ENCODE measurements at places on chromosomes 6 and 20.
A peak's percentile ranks its signal among the peaks of the same experiment; 100 is the strongest.

DNA sequence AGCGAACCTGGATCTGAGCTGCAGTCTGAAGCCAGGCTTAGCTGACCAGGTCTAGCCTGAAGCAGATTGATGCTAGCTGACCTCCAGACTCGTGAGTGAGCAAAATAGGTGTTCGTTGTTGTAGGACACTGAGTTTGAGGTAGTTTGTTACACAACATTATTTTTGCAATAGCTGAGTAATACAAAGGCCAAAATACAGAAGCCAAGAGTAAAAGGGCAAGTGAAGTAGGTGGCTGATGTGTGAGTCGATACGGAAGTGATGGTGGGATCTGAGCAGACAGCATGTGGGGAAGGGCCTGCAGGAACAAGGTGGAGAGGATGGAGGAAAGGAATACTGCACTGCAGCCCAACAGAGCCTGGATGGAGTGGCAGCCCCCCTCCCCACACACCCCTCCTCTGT, 8.5 kb upstream of the SPATS1 start:
- peak; percentile 78 for DNase-seq

- DNase-seq = peak; percentile 78
Observed at GRCh38 chr6:16305246-16305725, 66.9 kb downstream of the GMPR start.

DNA sequence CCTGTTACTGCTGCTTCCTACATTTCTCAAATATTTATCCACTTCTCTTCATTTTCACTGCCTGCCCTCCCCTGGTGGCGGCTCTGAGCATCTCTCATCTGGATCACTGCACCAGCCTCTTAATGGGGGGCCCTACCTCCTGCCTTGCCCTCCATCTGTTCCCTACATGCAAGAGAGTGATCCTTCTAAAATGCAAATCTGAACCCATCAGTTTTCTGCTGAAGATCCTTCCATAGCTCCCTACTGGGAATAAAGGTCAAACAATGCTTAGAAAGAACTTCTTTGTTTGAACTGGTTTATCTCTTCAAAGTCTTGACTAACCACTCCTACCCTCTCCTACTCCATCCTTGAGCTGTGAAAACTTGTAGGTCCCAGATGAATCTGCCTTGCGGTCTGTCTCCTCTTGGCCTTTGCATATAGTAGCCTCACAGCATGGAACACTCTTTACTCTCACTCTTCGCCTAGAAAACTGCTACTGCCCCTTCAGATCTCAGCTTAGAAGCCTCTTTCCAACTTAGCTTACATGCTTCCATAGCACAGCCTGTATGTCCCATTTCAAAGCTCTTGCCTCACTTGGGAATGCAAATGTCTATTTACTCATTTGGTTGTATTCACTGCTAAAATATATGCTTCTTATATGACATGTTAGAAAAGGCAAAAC, 119.3 kb downstream of the QRSL1 start:
- no peak for DNase-seq

DNA sequence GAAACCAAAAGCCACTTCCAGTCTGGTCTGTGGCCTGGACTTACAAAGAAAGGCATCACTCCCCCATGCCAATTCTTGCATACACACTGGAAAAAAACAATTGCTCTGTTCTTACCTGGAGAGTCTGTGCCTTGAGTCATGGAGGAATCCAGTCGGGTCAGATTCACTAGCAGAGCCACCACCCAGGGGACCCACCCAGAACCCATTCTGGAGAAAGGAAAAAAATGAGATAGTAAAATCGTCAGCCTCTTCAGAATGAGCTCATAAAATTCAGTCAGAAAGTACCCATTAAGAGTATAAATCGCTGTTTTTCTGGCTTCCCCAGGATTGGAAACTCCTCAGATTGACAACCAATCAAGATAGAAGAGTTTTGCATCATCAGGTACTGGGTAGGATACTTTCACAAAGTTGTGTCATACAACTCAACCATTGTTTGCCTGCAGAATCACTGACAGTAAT, at the start of gene HLA-DOB:
TSS of gene HLA-DOB (minus strand) at position 257 of the 459 bp plus-strand sequence. CDS start at position 206, 51 bp downstream.
- peak; percentile 39 for DNase-seq

DNA sequence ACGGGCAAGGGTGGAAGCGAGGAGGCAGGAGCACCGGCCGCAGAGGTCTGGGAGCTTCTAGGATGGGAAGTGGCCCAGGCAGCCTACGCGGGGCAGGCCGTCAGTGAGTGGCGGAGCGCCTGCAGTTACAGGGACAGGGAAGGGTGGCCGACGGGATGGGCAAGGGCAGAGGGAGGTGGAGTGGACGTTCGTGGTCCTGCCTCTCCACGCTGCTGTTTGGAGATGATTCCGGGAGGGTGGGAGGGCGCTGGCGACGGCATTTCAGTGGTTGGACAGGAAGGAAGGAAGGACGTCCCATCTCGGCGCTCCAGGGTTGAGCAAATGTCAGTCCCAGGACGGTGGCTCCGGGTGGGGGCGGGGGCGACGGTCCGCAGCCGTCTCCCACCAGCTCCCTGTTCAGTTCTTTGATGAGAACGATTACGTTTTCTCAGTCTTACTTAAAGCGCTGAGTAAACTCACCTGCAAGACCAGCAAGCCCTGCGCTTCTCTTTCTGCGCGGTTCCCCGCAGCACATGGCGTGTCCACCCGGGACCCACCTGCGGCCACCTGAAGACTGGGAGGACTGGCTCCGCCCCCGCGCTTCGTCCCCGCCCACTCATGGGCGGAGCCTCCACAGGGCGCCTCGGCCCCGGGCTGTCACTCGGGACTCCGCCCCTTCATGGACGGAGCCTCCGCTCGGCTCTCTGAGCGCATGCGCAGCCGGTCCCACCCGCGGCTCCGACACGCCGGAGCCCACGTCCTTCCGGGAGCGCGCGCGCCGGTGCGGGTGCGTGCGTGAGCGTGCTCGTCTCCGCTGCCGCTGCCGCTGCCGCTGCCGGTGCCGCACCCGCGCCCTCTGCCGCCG, at the start of gene DNAJC5:
TSS of gene DNAJC5 (plus strand) at position 769 of the 844 bp plus-strand sequence. CDS start 33,220 bp downstream, outside the sequence.
- peak; percentile 98 for DNase-seq

GRCh38 chr6:1070085-1070521, 241.8 kb upstream of the FOXQ1 start:
- DNase-seq = no peak

DNA sequence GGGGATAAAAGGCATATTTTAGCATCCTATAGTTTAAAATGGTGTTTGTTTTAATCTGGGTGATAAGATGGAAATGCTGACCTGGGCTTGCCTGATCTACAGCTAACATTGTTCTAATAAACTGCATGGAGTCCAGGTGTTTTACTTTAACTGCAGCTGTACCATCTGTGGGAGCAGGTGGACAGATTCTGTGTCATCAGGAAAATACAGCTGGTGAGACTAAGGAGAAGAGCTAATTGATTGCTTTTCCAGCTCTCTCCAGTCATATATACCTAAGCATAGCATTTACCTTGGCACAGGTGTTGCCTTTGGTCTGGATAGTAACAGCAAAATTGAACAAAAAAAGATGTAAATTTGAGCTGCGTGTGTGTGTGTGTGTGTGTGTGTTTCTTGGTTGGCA, 31.6 kb downstream of the CBFA2T2 start:
- no peak for DNase-seq

DNA sequence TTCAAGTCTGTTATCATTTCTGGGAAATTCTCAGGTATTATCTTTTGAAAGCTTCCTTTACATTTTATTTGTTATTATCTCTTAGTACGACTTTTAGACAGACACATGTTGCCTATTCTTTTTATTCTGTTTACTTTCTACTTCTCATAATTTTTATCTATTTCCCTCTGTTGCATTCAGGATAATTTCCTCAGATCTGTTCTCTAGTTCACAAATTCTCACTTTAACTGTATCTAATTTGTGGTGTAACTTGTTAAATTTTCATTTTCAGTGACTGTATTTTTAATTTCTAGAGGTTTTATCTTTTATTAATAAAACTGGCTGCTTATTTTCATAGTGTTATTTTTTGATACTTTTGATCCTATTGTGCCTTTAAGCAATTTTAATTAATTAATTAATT, 16.0 kb downstream of the ATRN start:
- no peak for DNase-seq

DNA sequence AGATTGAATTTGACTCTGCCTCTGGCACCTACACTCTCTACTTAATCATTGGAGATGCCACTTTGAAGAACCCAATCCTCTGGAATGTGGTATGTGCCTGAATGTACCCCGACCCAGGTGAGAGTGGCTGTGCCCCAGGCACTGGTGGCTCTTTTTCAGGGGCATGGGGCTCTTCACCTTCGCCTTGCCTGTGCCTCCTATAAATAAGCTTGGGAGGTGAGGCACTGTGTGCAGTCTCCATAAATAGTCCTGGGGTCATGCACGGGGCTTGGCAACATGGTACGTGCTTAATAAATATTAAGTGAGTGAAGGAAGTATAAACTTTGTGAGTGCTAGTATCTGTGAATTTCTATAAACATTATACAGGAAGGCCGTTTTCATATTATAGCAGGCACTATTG, 33.0 kb downstream of the GHRH start:
- no peak for DNase-seq

GRCh38 chr6:108127056-108127455, 38.8 kb upstream of the NR2E1 start:
- DNase-seq = no peak

DNA sequence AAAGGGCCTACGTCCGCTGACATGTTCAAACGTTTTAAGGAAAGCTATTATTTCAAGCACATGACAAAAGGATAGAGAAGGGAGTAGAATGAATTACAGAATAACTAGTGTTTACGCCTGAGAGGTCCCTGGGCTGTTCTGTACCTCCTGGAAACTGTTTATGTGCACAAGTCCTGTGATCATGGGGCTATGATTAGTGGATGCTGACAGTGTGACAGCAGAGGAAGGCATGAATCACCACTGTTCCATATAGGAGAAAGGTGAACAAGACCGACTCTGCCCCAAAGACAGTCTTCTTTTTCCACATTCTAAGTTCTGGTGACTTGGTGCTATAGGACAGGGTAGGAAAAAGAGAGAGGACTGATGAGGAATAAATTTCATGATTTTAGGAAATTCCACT, 249.2 kb upstream of the PRDM1 start:
- peak; percentile 76 for DNase-seq

DNA sequence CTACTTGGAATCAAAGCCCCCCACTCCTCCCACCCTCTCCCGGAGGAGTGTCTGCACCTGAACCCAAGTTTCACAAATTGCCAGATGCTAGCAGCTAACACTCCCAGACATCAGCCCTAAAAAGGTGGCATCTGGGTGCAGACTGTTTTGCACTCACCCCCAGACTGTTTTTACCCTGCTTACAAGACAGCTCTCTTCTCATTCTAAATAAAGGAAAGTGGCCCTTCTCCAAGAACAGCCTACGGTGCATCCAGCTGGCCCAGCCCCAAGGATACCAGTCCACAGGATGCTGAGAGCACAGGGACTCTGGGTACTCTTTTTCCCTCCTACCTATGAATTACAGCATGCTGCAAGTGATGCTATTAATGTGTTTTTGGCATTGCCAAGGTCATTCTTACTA, 842.0 kb upstream of the FLRT3 start:
- no peak for DNase-seq

- DNase-seq = no peak
Observed at GRCh38 chr20:19775353-19776253, 17.5 kb downstream of the RIN2 start.

- peak; percentile 69 for DNase-seq
Observed at GRCh38 chr6:33885132-33886057, 81.6 kb upstream of the MLN start.

GRCh38 chr6:43937236-43938177, 167.5 kb downstream of the VEGFA start:
- no peak for DNase-seq

GRCh38 chr6:123168892-123169773, 173.1 kb downstream of the CLVS2 start:
- DNase-seq = no peak

- DNase-seq = no peak
Observed at GRCh38 chr6:105849746-105850145, 236.4 kb upstream of the PRDM1 start.

DNA sequence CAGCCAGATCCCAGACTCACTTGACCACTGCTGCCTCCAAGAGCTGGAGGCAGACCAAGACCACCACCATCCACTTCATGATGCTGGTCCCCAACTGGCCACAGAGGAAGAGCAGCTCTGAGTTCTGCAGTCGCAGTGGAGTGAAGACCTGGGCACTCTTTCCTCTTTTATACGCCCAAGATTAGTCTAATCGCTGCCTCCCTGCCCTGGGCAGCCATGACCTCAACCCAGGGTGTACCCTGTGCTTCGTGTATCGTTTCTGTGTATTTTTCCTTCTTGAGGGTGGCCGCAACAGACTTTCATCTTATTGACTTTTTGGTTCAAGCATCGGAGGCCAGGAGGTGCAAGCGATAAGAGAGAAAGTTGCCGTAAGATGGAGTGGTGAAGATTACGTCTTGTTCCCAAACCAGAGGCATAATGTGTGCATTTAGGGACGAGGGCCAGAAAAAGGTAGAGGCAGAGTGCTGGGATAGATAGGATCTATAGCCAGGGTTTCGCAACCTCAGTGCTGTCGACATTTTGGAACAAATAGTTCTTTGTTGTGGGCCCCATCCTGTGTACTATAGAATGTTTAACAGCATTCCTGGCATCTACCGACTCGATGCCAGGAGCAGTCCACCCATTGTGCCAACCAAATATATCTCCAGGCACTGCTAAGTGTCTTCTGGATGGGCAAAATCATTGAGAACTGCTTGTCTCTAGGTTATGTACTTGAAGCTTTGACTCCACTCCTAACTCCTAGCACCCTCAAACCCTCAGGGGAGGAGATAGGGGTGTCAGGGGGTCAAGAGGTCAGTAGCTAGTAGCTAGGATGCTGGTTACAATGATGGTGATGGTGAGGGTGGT, at the start of gene PGC:
TSS of gene PGC (minus strand) at position 142 of the 846 bp plus-strand sequence. CDS start at position 79, 63 bp downstream.
- no peak for DNase-seq

GRCh38 chr6:39696986-39697788, 28.0 kb downstream of the KIF6 start:
- DNase-seq = peak; percentile 52

DNA sequence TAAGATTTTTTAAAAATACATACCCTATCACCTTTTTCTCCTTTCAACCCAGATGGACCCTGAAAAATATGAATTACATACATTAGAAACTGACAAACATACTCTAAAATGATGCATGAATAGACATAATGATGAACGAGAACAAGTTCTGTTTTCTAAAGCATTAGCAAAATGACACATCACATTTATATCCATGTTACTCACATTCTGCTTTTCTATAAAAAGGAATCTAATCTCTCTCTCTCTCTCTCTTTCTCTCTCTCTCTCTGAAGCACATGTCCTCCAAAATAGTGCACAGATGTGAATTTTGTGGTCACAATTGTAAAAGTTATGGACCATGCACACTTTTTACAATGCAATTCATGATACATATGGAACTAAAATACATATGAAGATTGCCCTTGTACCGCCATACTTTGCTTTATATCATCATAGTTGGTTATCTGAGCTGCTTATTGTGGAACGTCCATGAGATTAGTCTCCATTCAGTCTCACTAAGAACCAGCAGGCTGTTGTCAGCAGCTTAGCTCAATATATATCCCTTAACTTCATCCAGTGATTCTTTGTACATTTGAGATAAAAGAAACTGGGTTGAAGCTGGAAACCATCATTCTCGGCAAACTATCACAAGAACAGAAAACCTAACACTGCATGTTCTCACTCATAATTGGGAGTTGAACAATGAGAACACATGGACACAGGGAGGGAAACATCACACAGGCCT, 114.2 kb downstream of the COL12A1 start:
- DNase-seq = no peak
